ENCODE measurements at places on chromosomes 5 and 9.

DNA sequence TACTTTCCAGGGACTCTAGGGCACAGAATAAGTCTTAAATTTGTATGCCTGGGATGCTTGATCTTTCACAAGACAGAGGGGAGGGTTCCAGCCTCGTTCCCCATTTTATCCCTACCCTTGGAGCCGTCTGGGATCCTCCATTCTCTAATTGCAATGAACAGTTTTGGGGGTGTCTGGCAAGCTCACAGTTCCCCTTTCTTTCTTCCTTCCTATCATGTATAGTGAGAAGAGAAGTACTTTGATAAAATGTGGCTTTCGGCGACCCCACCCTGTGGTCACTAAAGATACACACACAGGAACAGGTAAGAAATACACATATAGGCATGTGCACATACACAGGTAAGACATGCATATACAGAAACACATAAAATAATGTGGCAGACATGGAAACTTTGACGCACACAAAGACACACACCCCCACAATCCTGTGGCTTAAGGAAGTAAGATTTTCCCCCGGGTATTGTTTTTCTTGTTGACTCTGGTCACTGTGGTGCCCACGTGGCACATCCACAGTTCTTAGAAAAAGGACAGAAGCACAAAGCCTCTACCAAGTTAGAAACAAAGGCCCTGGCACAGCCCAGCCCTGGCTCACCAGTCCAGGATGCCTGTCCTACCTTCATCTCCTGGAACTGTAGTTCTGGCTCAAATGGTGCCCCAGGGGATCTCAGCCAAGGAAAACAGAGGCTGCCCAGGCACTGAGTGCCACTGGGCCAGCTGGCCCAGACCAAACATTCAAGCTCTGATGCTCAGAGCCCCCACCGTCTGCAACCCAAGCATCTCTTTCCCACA lies 6.3 kb upstream of the SMU1 start:
- ATAC-seq: peak; percentile 54

DNA sequence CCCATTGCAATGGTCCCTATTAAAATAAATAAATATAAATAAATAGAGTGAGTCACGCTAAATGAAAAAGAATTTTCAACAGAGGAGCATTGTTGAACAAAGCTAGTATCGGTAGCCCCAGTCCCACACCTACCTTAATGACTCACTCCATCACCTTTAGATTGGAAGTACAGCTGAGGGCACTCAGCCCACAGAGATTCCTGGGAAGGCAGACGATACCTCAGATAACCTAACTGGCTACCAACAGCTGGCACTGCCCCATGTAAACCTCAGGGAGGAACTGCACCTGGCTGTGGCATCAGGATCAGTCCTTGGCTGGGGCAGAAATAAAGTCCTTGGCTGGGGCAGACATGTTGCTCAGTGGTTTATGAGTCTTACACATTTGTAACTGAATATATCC lies 49.3 kb downstream of the SPRY4 start:
- no peak for ATAC-seq

DNA sequence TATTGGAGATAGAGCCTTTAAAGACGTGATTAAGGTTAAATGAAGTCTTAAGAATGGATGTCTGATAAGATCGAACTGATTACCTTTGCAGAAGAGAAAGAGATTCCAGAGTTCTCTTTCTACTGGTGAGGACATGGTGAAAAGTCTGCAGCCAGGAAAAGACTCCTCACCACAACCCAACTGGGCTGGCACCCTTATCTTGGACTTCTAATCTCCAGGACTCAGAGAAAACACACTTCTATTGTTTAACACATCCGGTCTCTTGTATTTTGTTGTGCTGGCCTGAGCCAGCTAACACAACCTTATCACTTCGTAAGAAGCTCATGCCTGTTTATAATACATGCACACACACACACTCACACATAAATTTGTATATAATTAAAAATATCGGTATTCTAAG lies 489.1 kb downstream of the PRDM9 start:
- no peak for ATAC-seq

- no peak for ATAC-seq
Measured at GRCh38 chr5:81151546-81151945, 81.6 kb upstream of the CKMT2 start.

DNA sequence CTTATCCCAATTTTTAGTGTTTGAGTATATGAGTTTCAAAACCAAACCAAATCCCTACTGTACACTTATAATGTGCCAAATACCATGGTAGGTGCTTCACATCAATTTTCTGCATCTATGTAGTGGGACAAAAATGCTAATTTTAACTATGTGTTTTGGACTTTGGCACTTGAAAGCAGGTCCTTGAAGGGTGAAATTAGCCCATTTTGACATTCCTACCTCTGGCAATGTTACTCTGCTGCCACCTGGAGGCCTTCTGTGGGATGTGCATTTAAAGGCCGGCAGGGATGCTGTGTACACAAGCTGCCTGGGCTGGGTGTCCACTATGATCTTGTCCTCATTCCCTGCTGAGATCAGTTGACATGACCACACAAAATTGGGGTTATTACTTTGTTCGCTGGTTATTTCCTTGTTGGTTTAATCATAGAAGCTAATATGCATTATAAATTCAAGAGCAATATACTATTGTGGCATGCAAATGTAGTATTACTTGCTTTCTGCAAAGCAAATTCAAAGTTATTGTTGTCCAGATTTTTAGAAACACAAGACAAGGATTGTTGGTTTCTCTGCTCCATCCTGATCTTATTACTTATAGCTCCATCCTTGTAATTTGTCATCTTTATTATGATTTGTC lies 166.8 kb downstream of the ARHGEF28 start:
- peak; percentile 59 for ATAC-seq

GRCh38 chr9:124812441-124812876 lies 35.5 kb downstream of the OLFML2A start:
- peak; percentile 35 for ATAC-seq

DNA sequence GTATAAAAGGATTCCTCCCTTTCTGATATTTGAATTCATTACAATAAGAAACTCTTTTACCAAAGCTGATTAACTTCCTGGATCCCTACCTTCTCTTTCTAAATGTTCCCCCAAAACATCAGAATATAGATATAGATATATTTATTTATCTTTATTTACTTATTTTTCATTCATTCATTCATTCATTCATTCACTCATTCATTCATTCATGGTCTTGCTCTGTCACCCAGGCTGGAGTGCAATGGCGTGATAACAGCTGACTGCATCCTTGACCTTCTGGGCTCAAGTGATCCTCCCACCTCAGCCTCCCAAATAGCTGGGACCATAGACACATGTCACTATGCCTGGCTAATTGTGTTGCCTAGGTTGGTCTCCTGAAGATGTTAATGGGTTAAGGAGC lies 30.7 kb downstream of the GIN1 start:
- ATAC-seq: no peak

GRCh38 chr9:14633148-14633547 lies 60.1 kb downstream of the ZDHHC21 start:
- no peak for ATAC-seq

GRCh38 chr5:170634256-170634990 lies 130.6 kb downstream of the KCNIP1 start:
- no peak for ATAC-seq

- ATAC-seq: no peak
Measured at GRCh38 chr9:19630760-19631159, 158.1 kb downstream of the SLC24A2 start.

DNA sequence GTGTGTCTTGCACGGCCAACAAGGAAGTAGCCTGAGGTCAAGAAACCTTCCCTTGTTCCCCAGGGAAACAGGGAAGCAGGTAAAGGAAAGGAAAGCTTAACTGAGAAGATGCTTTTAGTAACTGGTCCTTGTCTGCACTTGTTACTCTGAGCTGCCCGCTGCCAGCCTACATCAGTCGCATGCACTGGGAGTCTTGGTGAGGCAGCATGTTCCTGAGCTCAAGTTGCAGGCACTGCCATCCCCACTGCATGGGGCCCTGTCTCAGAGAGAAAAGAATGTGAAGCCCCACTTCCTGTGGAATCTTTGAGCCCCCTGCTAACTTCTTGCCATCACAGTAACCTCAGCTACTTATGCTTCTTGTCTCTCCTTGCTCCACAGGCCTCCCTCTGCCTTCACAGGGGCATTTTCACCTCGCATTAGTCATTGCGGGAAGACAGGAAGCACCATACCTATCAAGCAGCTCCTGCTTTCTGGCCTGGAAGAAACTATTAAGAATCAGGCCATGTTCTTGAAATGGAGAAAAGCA lies 344.1 kb upstream of the ADAMTSL1 start:
- no peak for ATAC-seq

GRCh38 chr5:177312649-177313181 lies 1.0 kb upstream of the MXD3 start:
- peak; percentile 42 for ATAC-seq

- no peak for ATAC-seq
Measured at GRCh38 chr5:102625468-102625867, 126.7 kb upstream of the SLCO6A1 start.

GRCh38 chr5:38291355-38291754 lies 33.0 kb downstream of the EGFLAM start:
- ATAC-seq: no peak

- ATAC-seq: no peak
Measured at GRCh38 chr5:40093550-40093949, 586.2 kb upstream of the PTGER4 start.

DNA sequence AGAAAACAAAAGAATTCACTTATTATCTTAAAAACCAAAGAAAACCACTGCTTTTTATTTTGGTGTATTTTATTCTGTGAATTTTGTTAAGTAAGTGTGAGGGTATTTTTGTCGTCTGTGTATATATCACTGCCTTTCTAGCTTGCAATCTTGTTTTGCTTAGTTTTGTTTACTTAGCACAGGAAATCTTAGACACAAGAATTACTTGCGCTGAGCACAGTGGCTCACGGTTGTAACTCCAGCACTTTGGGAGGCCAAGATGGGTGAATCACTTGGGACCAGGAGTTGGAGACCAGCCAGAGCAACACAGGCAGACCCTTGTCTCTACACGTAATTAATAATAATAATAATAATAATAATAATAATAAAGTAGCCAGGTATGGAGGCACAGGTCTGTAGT lies 230.3 kb downstream of the PAPPA start:
- no peak for ATAC-seq

DNA sequence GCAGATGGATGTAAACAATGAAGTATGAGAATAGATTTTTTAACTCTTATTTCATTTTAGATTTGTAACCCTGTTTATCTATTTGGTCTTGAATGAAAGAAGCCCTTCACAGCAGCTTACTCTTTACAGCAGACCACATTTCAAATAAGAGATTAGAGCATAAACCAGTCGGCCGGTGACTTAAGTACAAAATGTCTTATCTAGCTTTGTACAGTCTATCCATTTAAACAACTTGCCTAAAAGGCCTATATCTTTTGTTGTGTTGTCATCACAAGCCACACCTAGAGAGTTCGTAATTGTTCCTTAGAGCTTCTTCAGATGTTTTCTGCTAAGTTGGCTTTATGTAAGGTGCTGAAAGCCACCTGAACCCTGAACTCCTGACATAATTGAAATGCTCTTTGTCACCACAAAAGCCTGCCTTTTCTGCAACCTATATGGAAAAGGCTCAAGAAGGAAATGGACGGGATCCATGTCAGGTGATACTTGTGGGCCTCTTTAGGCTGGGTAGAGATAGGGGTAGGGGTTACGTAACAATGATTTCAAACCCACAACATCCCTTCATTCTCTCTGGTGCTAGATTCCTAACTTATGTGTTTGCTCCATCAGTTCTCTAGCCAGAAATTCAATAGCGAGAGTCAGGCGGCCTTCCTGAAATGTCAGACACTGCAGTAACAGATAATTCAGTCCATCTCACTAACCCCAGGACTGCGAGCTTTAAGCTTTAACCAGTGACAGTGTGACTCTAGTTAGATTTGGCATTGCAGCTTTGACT lies 162.5 kb downstream of the CD180 start:
- ATAC-seq: no peak

GRCh38 chr9:77472646-77473045 lies 175.5 kb downstream of the GNA14 start:
- ATAC-seq: no peak

DNA sequence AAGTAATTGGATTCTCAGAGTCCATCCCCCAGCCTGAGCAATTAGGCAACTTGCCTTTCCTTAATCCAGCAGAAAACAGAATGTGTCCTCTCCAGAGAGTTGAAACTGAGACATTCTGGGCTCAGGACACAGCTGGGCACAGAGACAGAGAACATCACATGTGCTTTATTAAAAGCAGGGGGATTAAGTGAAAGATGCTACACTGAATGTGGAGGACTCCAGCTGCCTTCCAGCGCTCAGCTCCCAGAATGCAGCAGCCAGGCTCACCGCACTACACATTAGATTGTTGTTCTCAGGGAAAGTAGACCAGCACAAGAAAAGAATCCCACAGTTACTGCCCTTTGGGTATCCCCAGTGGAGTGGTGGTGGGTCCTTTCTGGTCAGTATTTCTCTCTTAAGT lies 141.6 kb upstream of the IL12B start:
- ATAC-seq: no peak
